Head of caudate nucleus (tissue), 42 donors: ENCODE measurements at places on chromosomes 11 and 22.

DNA sequence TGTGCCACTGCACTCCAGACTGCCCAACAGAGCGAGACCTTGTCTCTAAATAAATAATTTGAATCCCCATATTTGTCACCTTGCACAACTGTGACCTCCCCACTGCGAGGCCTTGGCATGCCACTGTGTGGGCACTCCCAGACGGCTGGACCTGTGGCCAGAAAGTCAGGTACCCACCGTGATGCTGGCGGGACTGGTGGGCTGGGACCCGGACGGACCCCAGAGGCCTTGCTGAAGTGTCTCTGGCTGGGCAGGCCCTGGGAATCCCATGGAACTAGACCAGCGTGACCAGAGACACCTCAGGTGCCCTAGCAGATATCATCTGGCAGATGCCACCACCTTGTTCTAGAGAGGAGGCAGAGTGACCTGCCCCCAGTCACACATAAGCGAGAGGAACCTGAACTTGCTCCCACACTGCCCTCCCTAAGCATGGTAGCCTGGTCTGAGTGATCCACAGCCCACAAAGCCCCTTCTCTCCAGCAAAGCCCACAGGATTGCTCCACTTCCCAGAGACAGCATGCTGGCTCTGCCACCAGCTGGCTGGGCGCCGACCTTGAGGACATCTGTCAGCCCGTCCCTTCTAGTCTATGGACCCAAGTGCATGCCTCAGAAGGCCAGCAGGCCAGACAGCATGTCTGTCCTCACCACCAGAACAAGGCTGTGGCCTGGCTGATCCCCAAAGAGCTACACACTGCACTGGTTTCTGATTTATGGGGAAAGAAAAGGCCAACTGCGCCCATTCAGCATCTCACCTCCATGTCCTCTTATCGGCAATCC, 9.5 kb downstream of the MACROD1 start:
- DNase-seq = peak; percentile 60

GRCh38 chr11:61505640-61506155, 2.9 kb upstream of the LRRC10B start:
- peak; percentile 76 for DNase-seq

GRCh38 chr11:79287952-79288351, 152.9 kb downstream of the TENM4 start:
- DNase-seq = no peak

- DNase-seq = peak; percentile 30
Observed at GRCh38 chr11:111923951-111924350, 5.2 kb downstream of the C11orf52 start.

DNA sequence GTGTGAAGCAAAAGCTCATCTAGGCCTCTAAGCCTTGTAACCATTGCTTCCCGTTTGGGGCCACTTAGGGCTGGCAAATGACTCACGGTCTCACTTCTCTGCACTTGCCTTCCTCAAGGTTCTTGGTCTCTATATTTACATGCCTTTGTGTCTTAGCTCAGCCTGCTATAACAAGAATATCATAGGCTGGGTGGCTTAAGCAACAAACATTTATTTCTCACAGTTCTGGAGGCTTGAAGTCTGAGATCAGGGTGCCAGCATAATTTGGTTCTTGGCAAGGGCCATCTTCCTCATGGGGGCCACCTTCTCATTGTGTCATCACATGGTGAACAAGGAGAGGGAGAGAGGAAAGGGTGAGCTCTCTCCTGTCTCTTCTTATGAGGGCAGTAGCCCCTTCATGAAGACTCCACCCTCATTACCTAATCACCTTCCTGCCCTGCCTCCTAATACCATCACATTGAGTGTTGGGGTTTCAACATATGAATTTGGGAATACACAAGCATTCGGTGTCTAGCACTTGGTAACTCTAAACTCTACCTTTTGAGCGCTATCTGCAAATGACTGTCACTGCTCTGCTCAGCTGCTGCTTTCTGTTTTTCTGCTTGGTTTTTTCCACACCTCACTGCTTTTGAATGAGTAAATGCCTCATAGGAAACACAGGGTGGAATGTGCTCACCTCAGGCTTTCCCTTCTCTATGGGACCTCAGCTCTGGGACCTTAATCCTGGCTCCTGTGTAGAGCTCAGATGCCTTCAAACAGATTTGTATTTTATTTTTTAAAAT, 16.2 kb upstream of the ME3 start:
- DNase-seq = no peak

GRCh38 chr22:35378621-35379020, 2.3 kb upstream of the HMOX1 start:
- no peak for DNase-seq
